ENCODE measurements at places on chromosomes 6 and 20. TPM values are rescaled to one million over a fixed set of nuclear protein-coding genes. Genes with fewer than 3 reads are reported as not detected.

Gene RIPOR2
- 1.0 TPM for total RNA-seq

Gene SYCP2L
- 0.35 TPM for total RNA-seq

Gene WASF1
- 22.8 TPM for total RNA-seq

DNA sequence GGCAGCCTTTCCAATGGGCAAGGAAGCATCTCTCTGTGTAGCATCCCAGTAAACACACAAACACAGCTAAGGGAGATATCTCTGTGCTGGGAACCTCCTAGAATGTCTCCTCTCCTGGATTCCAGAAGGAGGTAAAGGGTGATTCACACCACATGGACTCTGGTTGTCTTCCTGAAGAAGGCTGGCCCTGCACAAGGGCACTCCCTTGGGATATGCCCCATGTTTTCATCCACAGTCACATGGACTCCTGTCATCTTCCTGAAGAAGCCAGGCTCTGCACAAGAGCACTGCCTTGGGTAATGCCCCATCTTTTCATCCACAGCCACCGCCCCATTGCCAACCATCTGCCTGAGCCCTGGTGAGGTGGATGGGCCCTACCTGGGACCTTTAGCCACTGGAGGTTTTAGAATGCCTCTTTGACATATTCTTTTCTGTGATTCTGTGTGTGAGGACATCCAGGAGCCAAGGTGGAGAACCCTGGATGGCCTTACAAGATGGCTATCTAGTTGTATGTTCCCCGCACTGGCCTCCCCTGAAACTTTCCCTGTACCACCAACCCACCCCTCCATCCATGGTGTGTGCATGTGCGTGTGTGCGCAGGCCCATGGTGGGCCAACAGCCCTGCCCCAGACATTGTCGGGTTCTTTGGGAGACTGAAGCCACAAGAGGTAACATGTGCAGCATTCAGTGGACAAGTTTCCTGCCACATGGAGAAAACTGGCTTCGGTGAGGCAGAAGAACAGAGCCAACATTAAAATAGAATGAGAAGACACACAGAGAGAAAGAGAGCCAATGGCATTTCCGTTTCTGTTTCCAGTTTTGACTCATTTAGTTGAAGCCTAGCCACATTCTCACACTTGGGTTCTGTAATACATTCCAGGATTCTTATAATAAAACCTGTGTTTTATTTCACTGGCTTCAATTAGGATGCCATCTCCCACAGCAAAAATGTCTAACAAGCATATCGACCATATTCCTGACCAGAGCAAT lies 110.2 kb upstream of the CST7 start:
- peak; percentile 25 for DNase-seq

- DNase-seq = peak; percentile 54
Measured at GRCh38 chr6:108565091-108565766, 4.5 kb downstream of the FOXO3 start.

DNA sequence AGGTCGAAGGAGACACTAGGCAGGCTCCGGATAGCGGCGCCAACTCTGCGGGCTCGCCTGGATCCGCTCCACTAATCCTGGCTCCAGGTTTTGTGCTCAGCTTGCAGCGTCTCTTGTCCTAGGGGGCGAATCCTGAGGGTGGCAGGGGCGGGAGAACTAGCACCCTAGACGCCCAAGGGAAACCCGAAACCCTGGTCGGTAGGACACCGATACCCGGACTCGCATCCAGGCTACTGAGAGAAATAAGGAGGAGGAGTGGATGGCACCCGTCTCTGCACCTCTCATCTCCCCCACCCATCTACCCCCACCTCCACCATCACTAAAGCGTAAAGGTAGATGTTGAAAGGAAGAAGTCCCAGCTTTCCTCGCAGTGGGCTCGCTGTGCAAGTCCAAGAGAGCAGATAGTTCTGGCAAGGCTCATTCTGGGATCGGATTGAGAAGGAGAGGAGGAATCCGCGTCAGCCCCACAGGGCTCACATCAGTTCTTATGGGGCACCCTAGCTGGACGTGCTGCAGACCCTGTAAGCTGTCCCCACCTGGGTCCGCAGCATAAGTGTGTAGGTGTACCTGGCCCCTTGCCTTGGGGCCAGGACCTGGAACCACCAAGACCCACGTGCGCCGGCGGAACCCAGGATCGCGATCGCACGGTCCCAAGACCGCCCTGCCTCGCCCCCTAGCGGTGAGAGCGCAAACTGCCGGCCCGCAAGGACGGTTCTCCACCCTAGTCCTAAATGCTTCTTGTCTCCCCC lies 6.9 kb downstream of the SLC32A1 start:
- peak; percentile 15 for DNase-seq

DNA sequence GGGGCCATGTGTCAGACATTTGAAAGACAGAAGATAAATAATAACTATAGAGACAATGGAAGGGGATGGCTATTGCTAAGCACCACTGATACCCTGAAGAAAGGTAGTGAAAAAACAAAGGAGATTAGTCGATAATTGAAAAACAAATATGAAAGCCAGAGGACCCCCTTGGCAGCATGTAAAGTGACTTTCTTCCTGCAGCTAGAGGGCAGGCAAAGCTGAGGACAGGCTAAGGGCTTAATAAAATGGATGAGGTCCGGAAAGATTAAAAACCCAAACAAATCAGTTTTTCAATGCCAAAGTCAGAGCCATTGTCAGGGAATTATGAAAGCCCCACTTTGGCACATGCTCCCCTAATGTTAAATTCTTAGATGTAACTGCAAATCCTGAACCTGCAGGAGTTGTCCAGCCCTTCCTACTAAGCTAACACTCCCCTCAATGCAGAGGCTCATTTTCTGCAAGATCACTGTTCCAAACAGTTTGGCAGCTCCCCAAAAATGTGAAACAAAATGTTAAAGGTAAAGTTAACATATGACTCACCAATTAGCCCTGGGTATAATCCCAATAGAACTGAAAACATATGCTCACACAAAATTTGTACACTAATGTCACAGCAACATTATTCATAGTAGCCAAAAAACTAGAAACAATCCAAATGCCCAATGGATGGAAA lies 1177.9 kb downstream of the GRIK2 start:
- DNase-seq = no peak

DNA sequence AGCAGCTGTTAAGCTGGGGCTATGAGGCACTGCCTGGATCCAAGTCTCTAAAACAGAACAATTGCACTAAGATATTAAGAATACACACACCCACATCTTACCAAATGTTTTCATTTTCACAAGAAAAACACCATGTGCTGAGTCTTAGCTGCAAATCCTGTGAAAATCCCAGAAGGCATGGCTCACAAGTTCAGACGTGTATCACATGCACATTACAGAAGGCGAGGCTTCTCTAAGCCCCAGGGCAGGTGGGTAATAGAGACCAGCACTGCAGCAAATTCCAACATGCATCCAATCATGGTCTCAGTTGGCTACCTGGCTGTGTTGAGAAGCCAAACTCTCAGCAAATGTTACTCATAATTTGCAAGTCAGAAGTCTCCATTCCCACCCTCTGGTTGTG lies 16.2 kb upstream of the CST3 start:
- DNase-seq = no peak

DNA sequence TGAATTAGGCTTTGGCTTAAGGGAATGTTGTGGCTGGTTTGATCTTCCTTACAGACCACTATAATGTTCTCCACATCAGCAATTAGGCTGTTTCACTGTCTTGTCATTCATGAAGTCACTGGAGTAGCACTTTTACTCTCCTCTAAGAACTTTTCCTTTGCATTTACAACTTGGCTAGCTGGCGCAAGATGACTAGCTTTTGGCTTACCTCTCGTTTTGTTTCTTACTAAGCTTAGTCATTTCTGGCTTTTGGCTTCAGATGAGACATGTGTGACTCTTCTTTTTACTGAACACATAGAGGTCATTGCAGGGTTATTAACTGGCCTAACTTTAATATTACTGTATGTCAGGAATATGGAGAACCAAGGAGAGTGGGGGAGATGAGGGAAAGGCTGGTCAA lies 143.2 kb downstream of the PTCHD4 start:
- DNase-seq = no peak

GRCh38 chr20:38674092-38674764 lies 50.1 kb upstream of the SLC32A1 start:
- DNase-seq = no peak

- no peak for DNase-seq
Measured at GRCh38 chr6:124674042-124674441, 288.2 kb upstream of the RNF217 start.

DNA sequence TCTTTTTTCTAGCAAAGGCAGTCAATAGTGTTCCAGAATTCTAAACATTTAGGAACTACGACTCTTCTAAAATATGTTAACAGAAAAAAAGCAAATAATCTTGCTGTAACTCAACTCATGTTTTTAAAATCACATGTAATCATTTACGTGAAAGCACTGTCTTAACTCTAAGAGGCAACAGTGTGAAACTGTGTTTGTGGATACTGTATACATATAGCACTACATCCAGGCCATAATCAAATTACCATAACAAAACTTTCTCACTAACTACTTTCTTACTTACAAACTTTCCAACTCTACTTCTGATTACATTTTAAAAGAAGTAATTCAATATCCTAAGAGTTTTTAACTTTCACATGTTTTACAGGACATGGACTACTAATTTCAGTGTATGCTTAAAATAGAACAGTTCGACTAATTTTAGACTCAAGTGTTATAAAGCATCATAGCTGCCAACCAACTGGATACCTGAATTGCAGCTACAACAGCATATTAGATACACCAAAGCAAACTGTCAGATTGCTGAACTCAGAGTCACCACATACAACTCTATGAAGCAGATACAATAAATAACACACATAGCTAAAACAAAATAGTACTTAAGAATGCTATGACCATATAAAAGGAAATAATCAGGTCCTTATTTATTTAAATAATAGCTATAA lies 121.6 kb upstream of the BEND6 start:
- DNase-seq = no peak

- no peak for DNase-seq
Measured at GRCh38 chr6:98295515-98296175, 538.7 kb upstream of the POU3F2 start.

GRCh38 chr20:40441771-40442170 lies 247.3 kb downstream of the MAFB start:
- DNase-seq = no peak

DNA sequence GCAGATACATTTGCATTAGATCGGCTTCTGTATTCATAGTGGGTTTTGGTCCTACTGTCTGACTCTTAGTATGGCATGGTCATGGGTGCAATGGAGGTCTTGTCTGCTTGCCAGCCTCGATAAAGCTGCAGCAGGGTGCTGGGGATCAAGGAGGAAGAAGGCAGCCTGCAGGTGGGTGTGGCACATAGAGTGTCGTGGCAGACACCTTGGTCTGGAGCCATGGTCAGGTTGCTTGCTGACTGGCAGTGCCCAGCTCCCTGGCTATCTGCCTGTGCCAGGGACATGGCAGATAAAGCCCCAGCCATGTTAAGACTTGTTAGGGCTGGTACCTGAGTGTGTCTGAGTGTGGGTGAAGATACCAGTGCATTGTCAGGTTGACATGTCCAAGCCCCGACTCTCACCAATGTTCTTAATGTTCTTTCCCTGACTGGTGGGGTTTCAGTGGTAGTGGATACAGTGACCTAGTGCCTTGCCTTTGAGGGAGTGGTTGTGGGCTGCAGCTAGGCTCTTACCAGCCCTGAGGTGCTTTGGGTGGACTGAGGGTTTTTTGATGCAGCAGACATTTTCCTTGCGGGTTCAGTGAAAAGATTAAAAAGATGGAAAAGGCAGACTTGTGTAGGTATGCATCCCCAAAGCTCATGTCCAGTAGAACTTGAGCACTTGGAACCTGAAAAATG lies 1.8 kb downstream of the FAM83D start:
- DNase-seq = no peak

DNA sequence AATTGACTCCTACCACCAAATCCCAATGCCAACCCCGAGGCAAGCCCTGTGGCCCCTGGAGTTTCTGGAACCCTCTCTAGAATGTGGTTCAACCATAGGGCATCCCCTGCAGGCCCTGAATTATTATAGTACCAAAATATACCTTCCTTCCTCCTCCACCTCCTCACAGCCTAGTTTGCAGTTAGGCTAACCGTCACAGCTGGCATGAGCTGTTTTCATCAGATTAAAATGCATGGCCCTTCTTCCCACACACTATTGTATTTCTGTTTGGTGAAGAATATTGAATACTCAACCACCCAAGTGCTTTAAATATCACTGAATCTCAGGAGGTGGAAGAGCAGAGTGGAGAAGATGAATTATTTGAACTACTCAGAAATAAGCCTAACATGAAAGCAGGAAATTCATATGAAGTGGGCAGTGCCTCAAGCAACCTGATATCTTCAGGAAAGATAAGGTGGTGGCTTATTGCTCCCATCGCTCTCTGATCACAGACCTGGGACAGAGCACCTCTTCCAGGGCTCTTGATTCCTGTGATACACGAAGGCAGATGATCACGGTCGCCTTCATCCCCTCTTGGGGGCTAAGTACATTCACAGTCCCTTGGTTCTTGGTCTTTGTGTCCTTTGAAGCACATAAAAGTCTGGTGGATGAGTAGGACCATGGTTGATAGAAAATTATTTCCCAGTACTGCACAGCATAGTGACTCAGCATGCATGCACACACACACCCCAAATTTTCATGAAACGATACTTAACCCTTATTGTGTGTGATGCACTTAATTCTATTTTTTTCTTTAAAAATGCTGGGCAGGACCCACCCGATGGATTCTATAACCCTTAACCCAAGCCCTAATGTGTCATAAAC lies 90.9 kb downstream of the PSMG4 start:
- DNase-seq = no peak

Data from renal cortical epithelial cell (primary cell).